ENCODE measurements at places on chromosomes 1 and 21.

DNA sequence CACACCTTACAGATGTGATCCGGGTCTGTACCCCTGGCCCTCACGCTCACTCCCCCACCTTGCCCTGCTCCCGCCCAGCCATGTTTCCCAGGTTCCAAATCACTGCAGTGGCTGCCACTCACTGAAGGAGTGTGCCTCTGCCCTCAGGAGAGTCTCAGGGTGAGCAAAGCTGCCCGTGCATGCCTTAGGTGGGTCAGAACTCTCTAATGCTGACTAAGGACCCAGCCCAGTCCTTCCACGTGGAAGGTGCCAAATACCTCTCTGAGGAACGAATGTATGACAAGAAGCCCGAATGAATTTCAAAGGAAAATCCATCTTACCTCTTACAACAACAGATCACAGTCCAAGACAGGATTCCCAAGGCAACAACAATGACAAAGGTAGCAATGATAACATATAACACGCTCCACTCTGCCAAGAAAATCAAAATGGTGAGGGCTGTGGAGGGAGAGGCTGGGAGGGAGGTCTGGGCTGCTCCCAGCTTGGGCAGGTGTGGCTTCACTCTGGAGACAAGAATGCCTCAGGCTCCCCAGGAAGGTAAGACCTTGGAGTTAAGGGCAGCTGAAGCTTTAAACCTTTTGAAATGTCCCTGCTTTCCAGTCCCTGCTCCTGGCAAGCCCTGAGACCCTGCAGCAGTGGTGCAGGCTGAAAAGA is 115.2 kb downstream of the KIAA0319L start:
- no peak for DNase-seq

DNA sequence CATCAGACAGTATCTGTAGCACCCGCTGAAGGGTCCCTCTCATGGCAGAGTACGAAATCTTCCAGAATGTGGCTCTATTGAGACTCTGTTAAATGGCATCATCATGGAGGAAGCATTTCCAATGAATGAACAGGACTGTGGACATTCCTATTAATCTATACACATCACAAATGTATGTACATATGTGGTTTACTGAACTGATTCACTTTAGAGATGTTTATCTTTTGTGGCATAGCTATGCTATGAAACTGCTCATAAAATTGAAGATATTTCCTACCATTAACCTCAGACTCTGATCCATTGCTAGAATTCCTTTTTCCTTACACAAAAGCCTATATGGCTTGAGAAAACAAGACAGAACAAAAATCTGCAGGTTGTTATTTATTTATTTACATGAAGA is 259.6 kb upstream of the RRP15 start:
- no peak for DNase-seq

GRCh38 chr1:36149973-36150295 is 648 bp upstream of the TRAPPC3 start:
- DNase-seq = no peak

DNA sequence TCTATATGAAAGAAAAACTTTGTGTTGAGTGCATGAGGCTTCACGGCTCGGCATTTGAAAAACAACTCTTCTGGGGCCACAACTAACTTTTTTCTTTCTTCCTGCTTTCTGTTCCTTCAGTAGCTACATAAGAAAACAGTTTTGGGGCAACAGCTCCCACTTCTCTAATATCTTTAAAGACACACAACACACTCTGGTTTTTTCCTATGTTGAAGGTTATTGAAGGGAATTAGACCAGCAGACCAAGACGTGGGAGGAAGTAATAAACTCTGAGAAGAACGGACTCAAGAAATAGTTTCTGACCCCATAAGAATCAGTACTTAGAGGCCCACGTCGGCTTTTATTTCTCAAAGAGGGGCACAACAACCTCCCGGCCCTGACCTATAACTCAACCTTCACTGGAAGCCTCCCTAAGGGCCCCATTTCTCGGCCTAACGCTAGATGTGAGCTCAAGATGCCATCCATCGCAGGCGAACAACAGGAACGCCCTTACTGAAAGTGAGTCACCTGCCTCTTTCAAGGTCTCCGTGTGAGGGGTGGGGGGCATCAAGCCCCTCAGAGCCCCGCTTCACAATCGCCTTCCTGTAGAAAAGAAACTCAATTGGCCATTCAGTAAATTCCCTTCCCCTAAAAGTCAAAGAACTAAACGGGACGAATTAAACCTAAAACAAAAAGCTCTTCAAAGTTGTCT is 844 bp downstream of the ZMYM6 start:
- peak; percentile 18 for DNase-seq

GRCh38 chr1:13749543-13750341 is 49.8 kb downstream of the PRDM2 start:
- DNase-seq = no peak

GRCh38 chr1:147243228-147243685 is 773 bp downstream of the CHD1L start:
- no peak for DNase-seq

- no peak for DNase-seq
Observed at GRCh38 chr21:18252256-18252655, 7.6 kb downstream of the CHODL start.

- DNase-seq = no peak
Observed at GRCh38 chr1:145846201-145846612, 777 bp downstream of the NUDT17 start.

DNA sequence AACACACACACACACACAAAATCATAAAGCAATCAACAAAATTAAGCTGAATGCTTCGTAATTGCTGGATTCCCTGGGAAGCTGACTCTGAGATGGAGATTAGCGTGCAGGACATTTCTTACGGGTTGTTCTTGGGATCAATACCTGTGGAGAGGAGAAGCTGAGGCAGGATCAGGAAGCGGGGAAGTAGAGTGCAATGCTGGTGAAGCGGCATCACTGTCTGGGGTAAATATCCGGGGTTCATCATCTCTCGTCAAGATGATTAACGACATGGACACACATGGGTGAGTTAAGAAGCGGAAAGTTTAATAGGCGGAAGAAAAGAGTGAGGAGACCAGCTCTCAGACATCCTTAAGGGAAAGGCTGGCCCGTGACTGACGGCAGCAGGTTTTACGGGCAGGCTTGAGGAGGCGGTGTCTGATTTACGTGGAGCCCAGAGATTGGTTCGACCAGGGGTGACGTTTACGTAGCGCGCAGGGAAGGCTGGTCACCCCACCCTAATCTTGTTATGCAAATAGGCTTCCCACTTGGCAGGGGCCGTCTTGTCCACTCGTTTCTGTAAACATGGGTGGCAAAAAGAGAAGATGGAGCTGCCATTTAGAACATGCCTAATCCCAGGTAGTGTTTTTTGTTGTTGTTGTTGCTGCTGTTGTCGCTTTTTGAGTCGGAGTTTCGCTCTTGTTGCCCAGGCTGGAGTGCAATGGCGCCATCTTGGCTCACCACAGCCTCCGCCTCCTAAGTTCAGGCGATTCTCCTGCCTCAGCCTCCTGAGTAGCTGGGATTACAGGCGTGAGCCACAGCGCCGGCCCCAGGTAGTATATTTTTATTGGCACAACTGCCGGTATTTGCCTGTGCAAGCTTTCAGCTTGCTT is 135.6 kb upstream of the KCNJ15 start:
- no peak for DNase-seq

GRCh38 chr1:180199018-180199417 is 31.0 kb upstream of the LHX4 start:
- DNase-seq = no peak

DNA sequence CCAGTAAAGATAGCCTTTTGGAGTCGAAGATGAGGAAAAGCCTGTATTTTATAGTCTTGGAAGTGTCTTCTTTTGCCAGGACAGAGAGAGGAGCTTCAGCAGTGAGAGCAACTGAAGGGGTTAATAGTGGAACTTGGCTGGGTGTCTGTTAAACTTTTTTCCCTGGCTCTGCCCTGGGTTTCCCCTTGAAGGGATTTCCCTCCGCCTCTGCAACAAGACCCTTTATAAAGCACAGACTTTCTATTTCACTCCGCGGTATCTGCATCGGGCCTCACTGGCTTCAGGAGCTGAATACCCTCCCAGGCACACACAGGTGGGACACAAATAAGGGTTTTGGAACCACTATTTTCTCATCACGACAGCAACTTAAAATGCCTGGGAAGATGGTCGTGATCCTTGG is at the start of gene VCAM1:
Gene VCAM1 (plus strand): TSS at position 253 of the 400 bp plus-strand sequence. CDS start 119 bp downstream, at position 372.
- DNase-seq = no peak

DNA sequence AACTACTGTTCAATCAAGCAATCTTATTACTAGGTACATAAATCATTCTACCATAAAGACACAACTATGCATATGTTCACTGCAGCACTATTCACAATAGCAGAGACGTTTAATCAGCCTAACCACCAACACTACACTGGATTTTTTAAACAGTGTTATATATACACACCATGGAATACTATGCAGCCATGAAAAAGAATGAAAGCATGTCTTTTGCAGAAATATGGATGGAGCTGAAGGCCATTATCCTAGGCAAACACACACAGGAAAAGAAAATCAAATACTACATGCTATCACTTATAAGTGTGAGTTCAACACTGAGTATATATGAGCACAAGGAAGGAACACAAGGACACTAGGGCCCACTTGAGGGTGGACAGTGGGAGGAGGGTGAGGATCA is 159.2 kb downstream of the DPYD start:
- no peak for DNase-seq

DNA sequence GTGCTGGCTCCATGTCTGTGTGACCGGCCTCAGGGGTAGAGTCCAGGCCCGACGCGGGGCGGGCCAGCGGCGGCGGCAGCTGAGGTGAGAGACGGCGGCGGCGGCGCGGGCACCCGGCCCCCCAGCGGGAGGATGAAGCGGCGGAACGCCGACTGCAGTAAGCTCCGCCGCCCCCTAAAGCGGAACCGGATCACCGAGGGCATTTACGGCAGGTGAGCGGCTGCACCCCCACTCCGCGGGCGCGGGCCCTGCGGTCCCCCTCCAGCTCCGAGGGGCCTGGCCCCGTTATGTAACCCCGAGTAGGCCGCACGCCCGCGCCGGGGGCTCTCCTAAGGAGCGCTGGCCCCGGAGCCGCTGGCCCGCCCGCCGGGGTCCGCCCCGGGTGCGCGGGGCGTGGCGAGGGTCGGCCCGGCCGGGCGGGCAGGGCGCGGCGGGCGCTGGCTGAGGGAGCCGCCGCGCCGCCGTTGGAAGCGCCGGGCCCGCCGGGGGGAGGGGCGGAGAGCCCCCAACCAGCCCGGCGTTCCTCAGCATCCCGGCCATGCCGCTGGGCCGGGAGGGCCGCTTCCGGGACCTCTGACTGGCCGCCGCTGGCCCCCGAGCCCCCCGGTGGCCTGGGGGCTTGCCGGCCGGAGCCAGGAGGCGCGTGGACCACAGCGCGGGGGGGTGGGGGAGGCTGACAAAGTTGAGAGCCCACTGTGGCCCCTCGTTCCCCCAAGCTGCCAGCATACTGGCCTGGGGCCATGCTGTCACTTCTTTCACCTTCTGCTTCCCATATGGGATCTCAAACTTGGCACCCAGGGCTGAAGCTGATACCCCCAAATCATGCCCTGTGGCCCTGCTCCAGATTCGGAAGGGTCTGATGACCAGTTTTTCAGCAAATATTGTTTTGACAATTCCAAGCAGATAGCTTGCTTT is 527 bp downstream of the MACO1 start:
- no peak for DNase-seq

- no peak for DNase-seq
Observed at GRCh38 chr1:19340387-19340937, 28.3 kb downstream of the SLC66A1 start.

DNA sequence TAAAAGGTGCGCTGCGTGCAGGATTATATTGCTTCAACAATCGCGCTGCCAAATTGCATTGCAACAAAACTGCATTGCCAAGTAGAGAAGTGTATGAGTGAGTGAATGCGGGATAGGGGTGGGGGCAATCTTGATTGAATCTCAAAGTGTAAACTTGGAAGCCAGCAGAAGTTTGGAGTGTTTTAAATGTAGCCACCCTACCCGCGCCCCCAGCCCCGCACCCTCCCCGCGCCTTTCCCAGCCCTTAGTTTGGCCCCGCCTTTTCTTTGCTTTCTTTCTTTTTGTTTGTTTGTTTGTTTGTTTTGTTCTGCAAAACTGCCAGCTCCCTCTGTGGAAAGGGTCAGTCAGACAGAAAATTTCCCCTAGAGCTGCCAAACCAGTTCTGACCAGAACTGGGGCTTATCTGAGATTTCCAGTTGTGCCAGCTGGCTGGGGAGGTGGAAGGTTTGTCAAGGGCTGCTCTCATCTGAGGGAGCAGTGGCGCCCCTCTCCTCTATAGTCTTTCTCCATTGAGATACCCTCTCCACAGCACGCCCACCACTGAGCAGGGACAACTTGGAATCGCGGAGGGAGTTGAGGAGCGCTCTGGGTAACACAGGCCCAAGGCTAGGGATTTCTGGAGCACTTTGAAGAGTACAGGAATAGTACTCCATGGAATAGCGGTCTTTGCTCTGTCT is 666 bp upstream of the BEND5 start:
- DNase-seq = no peak

GRCh38 chr1:173925306-173926242 is 8.4 kb upstream of the SERPINC1 start:
- no peak for DNase-seq

GRCh38 chr1:33654267-33654834 is 181.9 kb downstream of the ZSCAN20 start:
- DNase-seq = no peak

GRCh38 chr1:162145280-162145965 is 75.9 kb downstream of the NOS1AP start:
- no peak for DNase-seq

DNA sequence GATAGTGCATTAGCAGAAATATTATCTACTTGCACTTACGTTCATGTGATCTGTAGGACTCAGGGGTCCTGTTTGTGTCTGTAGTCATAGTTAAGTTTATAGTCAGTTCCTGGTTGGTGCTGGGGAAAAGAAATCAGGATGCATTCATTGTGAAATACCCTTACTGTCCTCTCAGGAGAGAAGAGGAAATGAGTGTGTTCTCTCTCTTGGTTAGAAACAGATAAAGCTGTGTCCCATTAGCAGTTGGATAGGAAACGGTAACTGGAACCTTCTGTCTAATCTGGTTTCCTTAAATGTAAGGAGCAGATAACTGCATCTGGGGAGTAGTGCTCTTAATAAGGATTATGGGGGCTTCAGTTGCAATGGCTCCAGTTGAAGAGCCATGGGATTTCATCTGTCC is 8.9 kb downstream of the SDCCAG8 start:
- DNase-seq = no peak

GRCh38 chr1:64469116-64469976 is 583 bp upstream of the CACHD1 start:
- DNase-seq = no peak

GRCh38 chr1:15515022-15515663 is 8.9 kb downstream of the CASP9 start:
- DNase-seq = no peak

GRCh38 chr1:151817353-151817730 is 12.1 kb upstream of the LINGO4 start:
- no peak for DNase-seq

DNA sequence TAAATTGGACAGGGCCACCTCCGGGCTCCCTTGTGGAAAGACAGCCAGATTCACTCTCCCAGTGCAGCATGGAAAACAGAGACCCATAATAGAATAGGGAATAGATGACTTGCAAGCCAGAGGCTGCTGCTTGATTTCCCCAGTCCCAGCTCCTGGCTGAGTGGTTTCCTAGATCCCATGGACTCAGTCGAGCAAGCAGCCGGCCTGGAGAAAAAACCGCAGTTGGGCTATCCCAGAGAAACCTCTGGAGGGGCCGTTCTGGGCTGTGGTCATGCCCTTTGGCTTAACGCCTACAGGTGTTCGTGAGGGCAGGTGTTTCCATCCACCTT is 61.7 kb downstream of the ELK4 start:
- DNase-seq = no peak

GRCh38 chr1:209531549-209531948 is 52.0 kb upstream of the CAMK1G start:
- DNase-seq = no peak
